ENCODE measurements at places on chromosomes 5 and 9. TPM values are rescaled to one million over a fixed set of nuclear protein-coding genes. Genes with fewer than 3 reads are reported as not detected.

The GMCL2 gene
- 0.07 TPM for total RNA-seq

The SPINK7 gene
- total RNA-seq: not detected

The SLC6A19 gene
- not detected for total RNA-seq

The HSD17B4 gene
- 326 TPM for total RNA-seq

The ENTPD8 gene
- 0.42 TPM for total RNA-seq

The CDC25C gene
- total RNA-seq: 29.9 TPM

The ESM1 gene
- total RNA-seq: not detected

The CTNND2 gene
- 7.0 TPM for total RNA-seq

DNA sequence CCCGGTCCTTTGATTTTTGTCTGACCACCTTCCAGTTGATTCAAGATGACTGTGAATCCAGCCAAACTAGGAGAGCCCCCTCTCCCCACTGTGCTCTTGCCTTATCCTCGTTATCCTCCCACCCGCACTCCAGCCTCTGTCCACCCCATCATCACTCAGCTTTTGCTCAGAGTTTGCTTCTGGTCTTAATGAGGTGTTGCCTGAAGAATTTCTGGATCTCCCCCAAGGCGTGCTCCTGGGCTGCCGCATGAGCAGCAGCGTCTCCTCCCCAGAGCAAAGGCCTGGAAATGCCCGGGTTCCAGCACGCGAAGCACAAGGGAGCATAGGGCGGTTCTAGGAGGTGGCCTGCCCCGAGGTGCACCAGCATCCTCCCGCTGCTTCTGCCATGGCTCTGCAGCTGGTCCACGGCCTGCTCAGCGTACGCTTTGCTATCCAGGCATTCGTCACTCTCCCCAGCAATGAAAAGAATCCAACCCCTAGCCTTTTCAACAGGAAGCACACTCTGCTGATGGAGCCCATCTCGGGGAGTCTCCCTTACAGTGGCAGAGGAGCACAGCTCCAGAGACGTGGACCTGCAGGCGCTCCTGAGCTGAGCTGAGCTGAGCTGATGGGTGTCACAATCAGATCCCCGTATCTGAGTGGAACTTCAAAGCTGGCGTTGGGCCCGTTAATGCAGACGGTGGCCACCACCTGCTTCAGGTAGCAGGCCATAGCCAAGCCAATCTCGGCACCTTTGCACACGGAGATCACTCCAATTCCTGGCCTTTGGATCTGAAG, 50.7 kb downstream of the BAAT start:
- H3K27ac ChIP-seq: no peak overlapping the region
- no peak overlapping the region for H3K4me3 ChIP-seq
- no peaks in the 10 kb centered on the region for H3K4me1 ChIP-seq
- no peak for DNase-seq

GRCh38 chr9:131179561-131180219, 54.3 kb downstream of the NUP214 start:
- H3K27ac ChIP-seq: no peak overlapping the region
- H3K4me3 ChIP-seq: no peak overlapping the region
- DNase-seq: no peak
- no peaks in the 10 kb centered on the region for H3K4me1 ChIP-seq
- H3K36me3 ChIP-seq: peaks cover 24% of the 10 kb centered on the region

DNA sequence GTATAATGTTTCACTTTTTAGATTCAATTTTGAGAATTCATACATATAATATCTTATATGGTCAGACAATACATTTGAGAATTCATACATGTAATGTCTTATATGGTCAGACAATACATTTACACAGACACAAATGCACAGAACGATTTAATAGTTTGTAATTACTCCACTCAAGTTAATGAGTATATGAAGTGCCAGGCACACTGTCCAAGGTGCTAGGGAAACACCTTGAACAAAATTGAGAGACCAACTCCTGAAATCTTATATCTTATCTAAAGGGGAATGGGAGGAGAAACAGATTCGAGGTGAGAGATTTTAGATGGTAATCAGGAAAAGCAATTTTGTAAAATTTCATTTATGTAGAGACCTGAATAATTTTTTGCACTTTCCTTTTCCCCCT, 994.7 kb downstream of the CDH12 start:
- DNase-seq: no peak
- H3K36me3 ChIP-seq: no peaks in the 10 kb centered on the region
- H3K27me3 ChIP-seq: no peaks in the 10 kb centered on the region
- H3K4me1 ChIP-seq: peaks cover 4% of the 10 kb centered on the region
- H3K27ac ChIP-seq: no peak overlapping the region

- H3K4me1 ChIP-seq: no peaks in the 10 kb centered on the region
- no peak for DNase-seq
Measured at GRCh38 chr5:35171078-35171477, 59.2 kb downstream of the PRLR start.

- no peak for DNase-seq
- no peak overlapping the region for H3K4me3 ChIP-seq
- no peaks in the 10 kb centered on the region for H3K36me3 ChIP-seq
- no peak overlapping the region for H3K27ac ChIP-seq
Measured at GRCh38 chr9:124231095-124231737, 26.5 kb upstream of the NEK6 start.

GRCh38 chr5:73709536-73710129, 83.6 kb downstream of the ARHGEF28 start:
- H3K36me3 ChIP-seq: no peaks in the 10 kb centered on the region
- H3K4me3 ChIP-seq: no peak overlapping the region
- DNase-seq: no peak
- H3K27me3 ChIP-seq: no peaks in the 10 kb centered on the region
- no peaks in the 10 kb centered on the region for H3K4me1 ChIP-seq

All from GM23338 (cell line).